Fibroblast of skin of abdomen (primary cell): ENCODE measurements at places on chromosomes 11 and 22.
A peak's percentile ranks its signal among the peaks of the same experiment; 100 is the strongest.

DNA sequence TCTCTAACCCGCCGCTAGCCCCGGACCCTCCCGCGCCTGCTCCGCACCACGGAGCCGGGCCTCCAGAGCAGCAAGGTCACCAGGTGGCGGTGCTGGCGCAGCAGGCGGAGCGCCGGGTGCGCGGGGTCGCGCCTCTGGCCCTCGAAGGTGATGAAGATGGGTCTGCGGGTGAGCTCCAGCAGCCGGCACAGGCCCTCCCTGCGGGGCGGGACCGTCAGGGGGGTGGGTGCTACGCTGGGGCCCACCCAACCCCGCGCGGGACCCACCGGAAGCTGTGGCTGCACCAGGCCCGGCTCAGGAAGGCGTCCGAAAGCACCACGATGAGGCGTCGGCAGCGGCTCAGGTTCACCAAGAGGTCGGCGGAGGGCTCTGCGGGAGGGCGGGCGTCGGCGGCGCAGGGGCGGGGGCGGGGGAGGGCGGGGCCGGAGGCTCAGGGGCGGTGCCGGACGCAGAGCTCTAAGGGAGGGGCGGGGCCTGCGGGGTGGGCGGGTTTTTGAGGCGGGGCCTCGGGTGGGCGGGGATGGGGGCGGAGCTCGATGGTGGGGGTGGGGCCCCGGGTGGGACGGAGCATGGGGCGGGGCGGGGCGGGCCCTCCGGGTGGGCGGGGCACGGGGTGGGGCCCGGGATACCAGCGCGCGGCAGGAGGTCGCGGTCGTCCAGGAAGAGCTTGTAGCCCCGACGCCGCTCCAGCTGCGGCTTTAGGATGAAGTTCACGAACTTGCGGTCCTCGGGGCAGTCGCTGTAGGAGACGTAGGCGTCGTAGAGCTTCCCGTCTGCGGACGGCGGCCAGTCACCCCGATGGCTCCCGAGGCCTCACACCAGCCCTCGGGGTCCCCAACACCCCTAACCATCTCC, 7.8 kb downstream of the SIGIRR start:
- peak; percentile 86 for DNase-seq

- DNase-seq, result peak; percentile 50
These were observed 21.7 kb upstream of the PLAAT3 start for GRCh38 chr11:63635762-63636465.

DNA sequence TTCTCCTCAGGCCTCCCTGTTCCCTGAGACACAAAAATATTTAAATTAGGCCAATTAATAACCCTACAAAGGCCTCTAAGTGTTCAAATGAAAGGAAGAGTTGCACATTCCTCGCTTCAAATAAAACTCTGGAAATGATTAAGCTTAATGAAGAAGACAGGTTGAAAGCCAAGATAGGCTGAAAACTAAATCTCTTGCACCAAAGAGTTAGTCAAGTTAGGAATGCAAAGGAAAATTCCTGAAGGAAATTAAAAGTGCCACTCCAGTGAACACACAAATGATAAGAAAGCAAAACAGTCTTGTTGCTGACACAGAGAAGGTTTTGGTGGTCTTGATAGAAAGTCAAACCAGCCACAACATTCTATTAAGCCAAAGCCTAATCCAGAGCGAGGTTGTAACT, 574.4 kb downstream of the OPCML start:
- no peak for DNase-seq

DNA sequence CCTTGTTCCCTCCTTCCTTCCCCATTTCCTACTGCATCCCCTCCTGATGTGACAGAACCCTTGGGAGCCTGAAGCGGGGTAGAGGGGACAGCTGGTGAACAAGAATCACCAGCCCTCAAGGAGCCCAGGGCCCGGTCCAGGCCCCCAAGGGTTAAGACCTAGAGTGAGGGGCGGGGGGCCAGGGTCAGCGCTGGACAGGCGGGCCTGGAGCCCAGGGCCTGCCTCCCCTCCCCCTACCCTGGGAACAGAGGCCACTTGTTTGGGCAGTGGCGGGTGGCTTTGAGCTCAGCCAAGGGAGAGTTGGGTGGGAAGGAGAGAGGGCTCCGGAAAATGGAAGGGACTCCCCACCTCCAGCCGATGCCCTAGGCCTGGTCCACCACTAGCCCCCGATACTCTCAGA, 2.1 kb downstream of the ARAP1 start:
- DNase-seq, result no peak

DNA sequence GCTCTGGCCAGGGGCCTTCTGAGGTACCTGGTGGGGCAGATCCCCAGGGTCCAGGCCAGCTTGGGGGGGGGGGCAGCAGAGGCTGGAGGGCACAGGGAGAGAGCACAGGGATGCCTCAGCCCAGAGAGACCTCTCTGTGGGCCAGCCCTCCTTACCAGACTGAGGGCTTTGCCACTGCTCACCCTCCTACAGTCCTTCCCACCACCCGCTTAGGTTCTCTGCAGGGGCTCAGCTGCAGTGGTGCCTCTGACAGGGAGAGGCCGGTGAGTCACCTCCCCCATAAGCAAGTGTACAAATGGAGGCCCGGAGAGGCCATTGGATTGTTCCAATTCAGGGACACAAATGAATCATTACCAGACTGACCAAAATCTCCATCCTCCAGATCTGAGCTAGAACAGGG, 68.1 kb upstream of the LMO1 start:
- DNase-seq, result no peak

- DNase-seq, result peak; percentile 46
These were observed 15.5 kb upstream of the TMPRSS5 start for GRCh38 chr11:113721462-113722066.

GRCh38 chr11:13140028-13140870, 131.1 kb downstream of the RASSF10 start:
- DNase-seq, result peak; percentile 92

GRCh38 chr11:2684581-2684980, 15.2 kb downstream of the KCNQ1OT1 start:
- no peak for DNase-seq
